Stimulated activated CD8-positive, alpha-beta memory T cell treated with anti-CD3 and anti-CD28 coated beads, Interleukin-7, amount 100 ng/mL, for 48 hours (primary cell): ENCODE measurements at places on chromosomes 6 and 20.

GRCh38 chr20:38272961-38273360 is 12.4 kb upstream of the KIAA1755 start:
- no peak for DNase-seq

GRCh38 chr6:163191704-163192537 is 222.6 kb upstream of the QKI start:
- no peak for DNase-seq

- no peak for DNase-seq
These were observed 479.1 kb upstream of the GJE1 start for GRCh38 chr6:141653590-141653989.

- DNase-seq: no peak
These were observed 8.6 kb downstream of the BMP7 start for GRCh38 chr20:57257701-57258453.

GRCh38 chr6:43667245-43668150 is 20.1 kb downstream of the MRPS18A start:
- DNase-seq: peak; percentile 24

DNA sequence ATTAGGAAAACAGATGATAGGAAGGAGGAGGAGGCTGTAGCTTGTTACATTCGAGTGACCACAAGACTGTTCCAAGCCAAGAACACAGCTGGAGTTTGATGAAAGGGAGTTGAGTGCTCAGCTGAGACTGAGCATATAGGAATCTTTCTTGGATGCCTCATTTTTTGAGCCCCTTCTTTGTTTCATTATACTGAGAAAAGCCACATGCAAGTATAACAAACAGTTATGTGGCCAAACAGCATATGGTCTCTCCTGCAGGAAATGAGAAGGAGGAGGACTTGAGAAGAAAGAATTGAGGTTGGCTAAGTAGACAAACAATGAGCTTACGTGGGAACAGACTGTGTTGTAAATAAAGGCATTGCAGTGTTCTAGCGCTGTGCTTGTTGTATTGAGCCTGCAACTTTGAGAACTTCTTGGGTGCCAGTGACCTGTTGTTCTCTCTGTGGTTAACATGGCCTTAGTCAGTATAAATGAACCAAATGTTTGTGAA is 78.3 kb downstream of the AKAP7 start:
- DNase-seq: no peak

- DNase-seq: no peak
These were observed 45.3 kb upstream of the FAM50B start for GRCh38 chr6:3803627-3804468.

GRCh38 chr6:142796571-142796970 is 148.4 kb downstream of the HIVEP2 start:
- no peak for DNase-seq
